ENCODE measurements at places on chromosomes 4 and X.

GRCh38 chr4:7103607-7104365 lies 35.9 kb upstream of the GRPEL1 start:
- DNase-seq = no peak

DNA sequence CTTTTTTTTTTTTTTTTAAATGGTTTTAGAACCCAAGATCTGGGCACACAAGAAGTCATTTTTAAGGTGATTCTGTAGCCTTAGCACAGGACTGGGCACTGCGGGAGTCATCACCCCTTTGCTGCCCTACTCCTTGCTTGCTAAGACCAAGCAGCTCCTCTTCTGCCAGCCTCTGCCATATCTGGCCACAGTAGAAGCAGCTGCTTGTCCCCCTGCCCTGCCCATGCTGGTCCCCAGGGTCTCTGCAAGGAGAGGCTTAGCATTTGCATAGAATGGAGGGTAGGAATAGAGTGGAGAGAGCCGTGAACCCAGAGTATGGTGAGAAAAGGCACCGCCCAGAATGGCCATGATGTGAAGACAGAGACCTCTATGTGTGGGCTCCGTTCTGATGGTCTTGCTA lies 109.3 kb downstream of the ADRA2C start:
- no peak for DNase-seq

- no peak for DNase-seq
Observed at GRCh38 chr4:6610856-6611430, 29.5 kb upstream of the MRFAP1 start.

- no peak for DNase-seq
Observed at GRCh38 chrX:83022020-83022419, 486.1 kb upstream of the POU3F4 start.

DNA sequence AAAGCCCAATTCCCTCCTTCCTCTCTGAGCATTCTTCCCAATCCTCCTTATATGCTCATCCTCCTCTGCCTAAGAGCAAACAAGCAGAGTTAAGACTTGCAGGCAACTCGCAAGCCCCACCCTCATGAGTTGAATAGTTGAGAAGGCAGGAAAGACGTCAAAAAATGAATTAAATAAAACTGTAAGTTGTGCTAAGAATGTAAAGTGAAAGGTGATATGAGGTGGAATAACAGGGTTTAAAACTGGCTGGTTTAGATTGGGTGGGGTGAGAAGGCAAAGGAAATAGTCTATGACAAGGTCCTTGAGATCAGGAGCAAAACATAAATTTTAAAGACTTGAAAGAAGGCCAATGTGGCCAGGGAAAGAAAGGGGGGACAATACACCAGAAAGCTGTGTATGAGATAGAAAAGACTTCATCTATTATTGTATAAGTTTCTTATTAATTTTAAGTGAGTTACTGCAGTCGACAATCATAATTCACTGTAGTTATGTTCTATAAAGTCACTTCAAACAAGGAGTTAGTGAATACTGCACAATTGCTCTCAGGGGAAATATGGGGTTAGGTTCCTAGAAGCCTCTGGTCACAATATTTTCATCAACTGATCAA lies 124.9 kb downstream of the RELL1 start:
- no peak for DNase-seq

GRCh38 chr4:114659386-114660008 lies 60.9 kb downstream of the UGT8 start:
- peak; percentile 44 for DNase-seq

GRCh38 chr4:128880662-128881061 lies 71.2 kb downstream of the JADE1 start:
- no peak for DNase-seq

GRCh38 chr4:75997081-75997480 lies 6.3 kb upstream of the SDAD1 start:
- DNase-seq = no peak

- no peak for DNase-seq
Observed at GRCh38 chr4:112296949-112297880, at the start of gene ALPK1. Gene ALPK1 (plus strand): TSS chr4:112297369.

DNA sequence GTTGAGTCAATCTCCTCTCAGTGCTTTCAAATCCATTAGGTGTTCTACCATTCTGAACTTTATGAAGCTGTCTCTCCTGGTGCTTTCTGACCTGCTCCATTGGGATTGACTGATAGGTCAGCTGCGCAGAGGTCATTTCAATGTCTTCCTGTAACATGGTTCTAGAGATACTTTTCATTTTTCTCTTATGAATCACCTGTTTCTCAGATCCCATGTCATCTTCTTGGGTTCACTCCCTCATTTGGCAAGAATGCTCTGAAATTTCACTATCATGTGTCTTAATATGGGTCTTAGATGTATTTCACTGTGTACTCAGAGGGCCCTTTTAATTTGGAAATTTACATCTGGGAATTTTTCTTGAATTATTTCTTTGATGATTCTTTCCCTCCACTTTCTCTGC lies 13.8 kb upstream of the PGM2 start:
- no peak for DNase-seq

DNA sequence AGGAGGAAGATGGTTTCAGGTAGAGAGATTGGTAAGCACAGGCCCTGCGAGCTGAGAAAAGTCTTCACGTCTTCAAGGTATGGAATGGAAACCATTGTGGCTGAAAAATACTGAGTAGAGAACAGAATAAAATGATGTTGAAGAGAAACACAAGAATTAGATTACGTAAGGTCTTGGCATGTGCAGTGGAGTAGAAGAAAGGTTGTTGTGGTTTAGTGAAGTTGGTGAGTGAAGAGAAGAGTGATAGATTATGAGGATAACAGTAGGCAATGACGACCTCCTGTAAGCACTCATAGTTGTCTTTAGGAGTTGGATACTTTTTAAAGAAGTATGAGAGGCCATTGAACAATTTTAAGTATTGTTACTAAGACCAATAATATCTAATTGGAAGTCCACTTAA lies 642.6 kb downstream of the PCDH7 start:
- no peak for DNase-seq

- no peak for DNase-seq
Observed at GRCh38 chr4:108849611-108850168, 86.8 kb upstream of the ETNPPL start.

GRCh38 chr4:145881576-145881975 lies 57.0 kb downstream of the ZNF827 start:
- no peak for DNase-seq

Data from spinal cord (tissue), 10 donors.